ENCODE measurements at places on chromosomes 4 and X.

DNA sequence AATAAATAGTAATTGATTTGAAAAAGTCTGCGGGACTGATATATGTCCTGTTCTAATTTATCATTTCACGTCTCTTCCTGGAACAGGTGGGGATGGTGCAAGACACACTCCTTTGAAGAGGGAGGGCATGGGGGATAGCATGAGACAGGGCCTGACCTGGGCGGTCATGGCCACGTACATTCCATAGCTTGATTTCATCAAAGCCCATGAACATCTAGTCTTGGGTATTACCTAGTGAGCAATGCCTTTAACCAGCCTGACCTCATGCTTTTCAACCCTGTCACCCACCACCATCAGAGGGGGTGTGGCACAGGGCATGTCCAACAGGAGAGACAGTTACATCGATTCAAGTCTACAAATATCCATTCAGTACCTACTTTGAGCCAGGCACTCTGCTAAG is 52.3 kb upstream of the HOPX start:
- DNase-seq: no peak

DNA sequence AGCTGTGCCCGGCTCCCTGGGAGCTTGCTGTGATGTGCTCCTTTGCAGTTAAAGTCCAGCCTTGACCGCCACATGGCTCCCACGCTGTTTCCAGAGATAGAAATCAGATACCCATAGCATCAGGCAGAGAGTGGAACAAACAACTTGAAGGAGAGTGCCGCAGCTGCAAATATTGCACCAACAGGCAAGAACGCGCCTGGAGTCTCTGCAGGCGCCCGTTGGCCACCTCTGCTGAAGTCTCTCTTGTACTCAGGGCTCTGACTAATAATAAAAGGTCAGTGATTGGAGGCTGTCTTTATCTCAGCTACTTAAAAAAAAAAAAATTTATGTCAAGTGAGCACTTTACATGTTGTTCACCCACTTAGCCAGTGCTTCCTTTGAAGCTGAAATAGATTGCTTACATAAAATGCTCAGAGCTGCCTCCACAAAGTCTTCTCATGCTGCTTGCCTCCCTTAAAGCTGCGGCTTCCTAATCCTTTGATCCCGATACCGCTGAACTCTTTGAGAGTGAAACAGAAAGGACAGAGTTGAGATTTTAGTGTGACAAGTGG is 30.9 kb upstream of the TENM3 start:
- DNase-seq: no peak

DNA sequence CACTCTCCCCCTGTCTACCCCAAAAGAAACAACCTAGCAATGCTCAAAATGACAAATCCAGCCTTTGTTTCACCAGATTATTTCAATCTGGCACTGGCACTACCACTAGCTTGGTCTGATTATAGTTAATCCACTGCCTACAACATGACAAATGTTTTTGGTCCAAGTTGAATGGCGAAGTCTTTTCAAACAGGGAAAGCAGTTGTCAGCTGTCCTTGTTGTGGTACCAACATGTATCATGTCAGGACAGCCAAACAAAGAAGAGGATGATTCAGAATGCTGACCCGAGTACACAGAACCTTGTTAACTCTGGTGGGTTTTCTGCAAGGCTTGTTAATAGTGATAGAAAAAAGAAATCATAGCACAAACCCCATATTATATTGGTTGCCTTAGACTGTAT is 160.8 kb upstream of the ANK2 start:
- DNase-seq: no peak

- no peak for DNase-seq
These were observed 1163.2 kb downstream of the PCDH18 start for GRCh38 chr4:136369073-136369472.

GRCh38 chrX:10121787-10122186 is 35.0 kb upstream of the CLCN4 start:
- DNase-seq: no peak

- DNase-seq: no peak
These were observed 82.8 kb upstream of the NKX1-1 start for GRCh38 chr4:1488831-1489638.

DNA sequence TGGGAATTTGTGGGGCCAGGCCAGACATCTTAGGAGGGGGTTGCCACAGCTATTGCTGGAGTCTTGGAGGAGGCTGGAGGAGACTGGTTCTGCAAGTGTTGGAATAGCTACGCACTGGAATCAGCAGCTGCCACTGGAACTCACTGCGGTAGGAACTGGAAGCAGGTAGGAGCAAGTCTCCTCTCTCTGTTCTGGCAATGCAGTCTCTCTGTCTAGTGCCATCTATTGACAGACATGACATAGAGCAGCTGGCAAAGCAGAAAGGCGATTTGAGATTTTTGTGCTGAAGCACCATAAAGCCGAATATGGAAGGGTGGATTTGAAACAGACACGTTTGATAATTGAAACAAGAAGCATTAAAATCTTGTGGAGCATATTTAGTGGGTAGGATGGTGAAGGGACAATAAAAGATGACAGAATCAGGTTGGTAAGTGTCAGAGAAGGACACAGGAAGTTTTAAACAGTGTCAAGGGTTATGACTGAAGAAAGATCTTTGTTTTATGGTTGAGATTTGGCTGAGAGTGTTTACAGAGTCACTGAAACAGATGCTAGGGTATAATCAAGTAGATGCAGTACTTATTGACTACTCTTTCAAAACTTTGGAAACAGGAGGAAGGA is 23.5 kb upstream of the SYNPO2 start:
- DNase-seq: no peak

- no peak for DNase-seq
These were observed 978.3 kb upstream of the TENM3 start for GRCh38 chr4:181264893-181265292.

- DNase-seq: no peak
These were observed 41.5 kb downstream of the GATB start for GRCh38 chr4:151718984-151719955.

DNA sequence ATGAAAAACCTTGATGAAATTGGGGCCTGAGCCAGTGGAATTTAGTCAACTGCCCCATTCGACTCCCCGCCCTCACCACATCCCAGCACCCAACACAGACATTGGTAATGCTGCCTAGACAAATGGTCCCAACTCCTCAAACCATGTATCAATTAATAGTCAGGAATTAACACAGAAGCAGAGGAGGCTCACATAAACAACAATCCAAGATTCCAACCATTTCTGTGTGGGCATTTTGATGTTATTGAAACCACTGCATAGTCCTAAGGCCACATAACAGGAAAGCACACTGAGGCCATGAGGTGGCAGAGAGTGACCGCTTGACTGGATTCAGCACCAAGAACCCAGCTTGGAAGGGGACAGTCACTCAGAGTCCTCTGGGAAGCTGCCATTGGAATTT is 22.5 kb upstream of the PTCHD1 start:
- no peak for DNase-seq

GRCh38 chrX:15838017-15838416 is 16.6 kb downstream of the AP1S2 start:
- no peak for DNase-seq

- DNase-seq: no peak
These were observed 183.6 kb upstream of the DKK2 start for GRCh38 chr4:107219681-107220080.

DNA sequence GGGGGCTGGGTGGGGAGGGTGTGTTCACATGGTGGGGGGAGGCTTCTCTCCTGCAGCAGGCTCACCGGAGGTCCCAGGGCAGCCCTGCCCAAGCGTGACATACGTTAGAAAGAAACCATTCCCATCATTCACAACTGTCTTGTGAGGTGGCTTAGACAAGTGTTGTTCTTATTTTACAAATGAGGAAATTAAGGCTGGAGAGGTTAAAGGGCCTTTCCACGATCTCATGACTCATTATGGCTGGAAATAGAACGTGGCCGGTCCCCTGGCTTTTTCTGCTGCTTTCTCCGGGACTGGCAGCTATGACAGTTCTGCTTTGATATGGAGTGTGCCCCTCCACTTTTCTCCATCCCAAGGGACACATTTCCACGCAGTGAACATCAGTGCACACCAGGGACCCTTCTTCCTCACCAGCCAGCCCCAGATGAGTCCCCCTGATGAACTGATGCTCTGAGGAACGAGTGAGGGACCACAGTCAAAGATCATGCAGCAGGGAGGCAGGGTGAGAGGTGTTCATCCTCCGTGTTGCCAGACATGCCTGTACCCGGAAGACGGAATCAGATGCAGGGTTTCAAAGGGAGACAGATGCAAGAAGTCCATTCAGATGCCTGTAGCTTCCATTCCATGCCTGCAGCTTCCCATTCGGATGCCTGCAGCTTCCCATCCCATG is 64.0 kb upstream of the ACSL1 start:
- DNase-seq: no peak

- DNase-seq: no peak
These were observed 154.2 kb upstream of the FAM9B start for GRCh38 chrX:9188117-9188516.

DNA sequence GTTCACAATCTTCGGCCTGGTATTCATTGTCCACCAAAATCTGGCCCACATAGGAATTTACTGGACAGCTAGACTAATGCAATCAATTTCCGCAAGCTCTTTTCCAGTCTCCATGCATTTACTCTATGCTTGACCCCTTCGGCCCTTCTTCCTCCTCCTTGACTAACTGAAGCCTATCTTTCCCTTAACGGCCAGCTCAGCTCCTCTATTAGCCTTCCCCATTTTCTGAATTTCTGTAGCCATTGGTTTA is 1.2 kb upstream of the PHKA2 start:
- DNase-seq: no peak

DNA sequence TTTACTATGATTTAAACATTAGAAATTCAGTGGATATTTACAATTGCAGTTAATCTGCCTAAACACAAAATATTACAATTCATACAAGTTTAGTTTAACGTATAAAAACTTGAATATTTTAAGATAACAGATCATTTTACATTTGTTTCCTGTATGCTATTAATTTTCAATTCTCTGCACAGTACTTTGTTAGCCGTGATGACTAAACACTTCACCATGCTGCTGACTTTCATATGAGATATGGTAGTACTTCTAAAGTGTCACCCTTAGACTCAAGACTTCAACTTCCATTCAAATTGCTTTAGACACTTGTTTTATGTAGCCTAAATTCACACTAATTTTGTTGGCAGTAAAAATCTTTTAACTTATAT is 1646.4 kb upstream of the ADGRL3 start:
- DNase-seq: no peak

DNA sequence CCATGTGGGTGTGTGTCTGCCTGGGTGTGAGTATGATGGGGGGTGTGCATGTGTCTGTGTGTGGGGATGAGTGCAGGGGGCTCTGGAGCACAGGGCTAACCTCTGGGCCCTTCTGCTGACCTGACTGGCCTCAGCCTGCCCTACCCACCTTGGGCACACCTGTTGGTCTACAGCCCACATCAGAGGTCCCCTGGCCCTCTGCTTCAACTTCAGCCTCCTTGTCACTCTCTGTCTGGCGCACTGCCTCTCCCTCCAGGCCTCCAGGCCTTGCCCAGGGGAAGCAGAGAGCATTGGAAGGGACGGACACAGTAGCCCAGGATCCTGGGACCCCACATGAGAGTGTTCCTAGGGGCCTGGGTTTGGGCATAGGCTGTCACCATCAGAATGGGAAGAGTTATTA is 115.4 kb downstream of the EFNB1 start:
- DNase-seq: no peak

GRCh38 chrX:150959557-150959956 is 23.6 kb upstream of the HMGB3 start:
- no peak for DNase-seq

DNA sequence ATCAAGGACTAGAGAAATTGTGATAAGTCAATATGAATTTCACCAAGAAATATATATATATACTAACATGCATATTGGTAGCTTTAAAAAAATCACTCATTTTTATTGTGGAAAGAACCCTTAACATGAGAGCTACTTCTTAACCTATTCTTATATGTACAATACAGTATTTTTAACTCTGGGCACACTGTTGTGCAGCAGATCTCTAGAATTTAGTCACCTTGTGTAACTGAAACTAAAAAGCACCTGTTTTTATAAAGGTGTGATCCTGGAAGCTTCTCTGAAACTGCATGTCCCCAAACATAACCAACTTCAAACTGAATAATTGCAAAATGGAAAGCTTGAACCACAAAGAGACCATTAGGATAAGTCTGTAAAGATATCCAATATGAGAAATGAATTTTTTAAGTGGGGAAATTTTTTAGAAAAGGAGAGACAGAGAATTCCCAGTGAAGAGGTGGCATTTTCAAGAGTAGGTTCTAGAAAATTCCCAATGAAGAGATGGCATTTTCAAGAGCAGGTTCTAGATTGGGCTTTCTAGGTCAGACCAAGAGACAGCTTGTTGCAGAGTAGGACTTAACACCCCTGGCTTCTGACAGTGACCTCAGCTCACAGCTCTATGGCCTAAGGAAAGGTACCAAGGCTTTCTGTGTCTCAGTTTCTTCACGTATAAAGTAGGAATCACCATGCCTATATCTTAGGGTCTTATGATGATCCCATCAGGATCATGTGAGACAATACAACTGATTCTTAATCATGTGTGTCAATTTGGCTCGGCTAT is 22.0 kb upstream of the PPARGC1A start:
- DNase-seq: no peak

DNA sequence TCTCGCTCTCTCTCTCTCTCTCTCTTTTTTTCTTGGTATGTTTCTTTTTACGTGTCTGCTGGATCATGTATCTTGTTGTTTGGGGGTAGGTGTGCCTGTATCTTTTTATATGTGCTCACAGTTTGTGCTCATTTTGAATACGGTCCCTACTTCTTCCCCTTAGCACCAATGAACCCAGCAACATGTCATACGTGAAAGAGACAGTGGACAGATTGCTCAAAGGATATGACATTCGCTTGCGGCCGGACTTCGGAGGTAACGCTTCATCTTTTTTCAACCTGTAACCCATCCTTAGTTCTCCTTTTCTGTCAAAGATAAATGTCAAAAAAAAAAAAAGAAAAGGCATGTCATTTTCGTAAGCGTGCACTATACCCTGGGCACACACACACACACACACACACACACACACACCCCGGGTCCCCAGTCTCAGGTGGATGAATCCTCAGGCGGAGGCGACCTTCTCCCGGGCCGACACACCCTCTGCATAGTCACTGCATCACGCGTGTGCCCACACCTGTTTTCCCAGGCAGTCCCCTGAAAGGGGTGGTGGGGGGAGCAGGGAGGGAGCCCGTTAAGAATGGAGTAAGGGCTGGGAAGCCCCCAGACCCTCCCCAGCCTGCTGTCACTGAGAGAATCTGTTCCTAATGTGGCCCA is 511 bp downstream of the GABRB1 start:
- DNase-seq: no peak

DNA sequence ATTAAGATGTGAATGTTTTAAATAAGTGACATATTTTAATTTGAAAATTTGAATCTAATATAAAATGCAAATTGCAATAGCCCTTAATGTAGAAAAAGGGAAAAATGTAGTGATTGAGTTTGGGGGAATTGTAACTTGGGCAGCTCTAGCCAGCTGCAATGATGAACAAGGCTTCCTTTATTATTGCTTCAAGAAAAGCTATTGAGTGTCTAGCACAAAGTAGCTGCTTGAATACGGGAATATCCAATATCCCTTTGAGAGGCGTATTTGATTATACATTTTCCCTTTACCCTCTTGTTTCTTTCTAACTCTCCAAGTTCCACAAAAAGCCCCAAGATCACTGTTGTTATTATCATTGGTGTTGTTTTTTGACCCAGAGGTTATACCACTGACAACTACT is 21.8 kb downstream of the IL1RAPL1 start:
- DNase-seq: no peak

- DNase-seq: no peak
These were observed 15.5 kb upstream of the HTRA3 start for GRCh38 chr4:8254076-8254475.

All from stimulated activated CD4-positive, alpha-beta T cell treated with anti-CD3 and anti-CD28 coated beads, Interleukin-12 subunit alpha, Interleukin-12 subunit beta, amount 100 ng/mL, for 48 hours (primary cell).